Placental pericyte (primary cell): ENCODE measurements at places on chromosomes 7 and 10. TPM values are rescaled to one million over a fixed set of nuclear protein-coding genes. Genes with fewer than 3 reads are reported as not detected.

Gene LRRD1
- total RNA-seq = under 0.01 TPM in 1 of 2 replicates, not detected in the other

Gene JAKMIP3
- under 0.01 TPM in 2 replicates for total RNA-seq

Gene HTRA1
- 14.0 and 73.4 TPM in 2 replicates for total RNA-seq

Gene THNSL1
- total RNA-seq = 1.3 and 1.9 TPM in 2 replicates

Gene CALCR
- under 0.01 and 0.14 TPM in 2 replicates for total RNA-seq

Gene GPR26
- total RNA-seq = not detected in 2 replicates

Gene MPP7
- 0.14 TPM in 1 of 2 replicates, not detected in the other for total RNA-seq

Gene CLRN3
- total RNA-seq = not detected in 2 replicates

Gene ATG9B
- total RNA-seq = not detected in 2 replicates

Gene GIMAP7
- not detected in 2 replicates for total RNA-seq

Gene ALOX5
- under 0.01 TPM in 1 of 2 replicates, not detected in the other for total RNA-seq

Gene C1GALT1
- total RNA-seq = 20.6 and 30.8 TPM in 2 replicates

Gene RADIL
- total RNA-seq = 0.86 and 1.8 TPM in 2 replicates

Gene CYP26C1
- 0.14 TPM in 1 of 2 replicates, not detected in the other for total RNA-seq

Gene PIP
- total RNA-seq = not detected in 2 replicates

Gene SSMEM1
- 0.22 TPM in 1 of 2 replicates, not detected in the other for total RNA-seq

Gene PTPN12
- total RNA-seq = 63.5 and 102 TPM in 2 replicates

Gene LEP
- not detected in 2 replicates for total RNA-seq

Gene GPRIN2
- total RNA-seq = not detected in 2 replicates

Gene TRIM56
- total RNA-seq = 12.9 and 18.8 TPM in 2 replicates

Gene DNAJB9
- total RNA-seq = 37.9 and 329 TPM in 2 replicates

Gene AGMO
- total RNA-seq = 0.22 TPM in 1 of 2 replicates, not detected in the other

Gene OR2A7
- 0.22 and 0.57 TPM in 2 replicates for total RNA-seq

Gene PSD
- 1.1 and 2.3 TPM in 2 replicates for total RNA-seq

Gene KLF14
- total RNA-seq = 0.14 and 0.22 TPM in 2 replicates

Gene DMBT1
- total RNA-seq = not detected in 2 replicates

Gene ZNF425
- total RNA-seq = 1.6 and 3.9 TPM in 2 replicates

Gene CLCN1
- not detected in 2 replicates for total RNA-seq

Gene EBLN1
- not detected in 2 replicates for total RNA-seq

Gene SAMD9
- total RNA-seq = 8.8 and 35.1 TPM in 2 replicates

Gene SFTPD
- 0.66 TPM in 1 of 2 replicates, not detected in the other for total RNA-seq

Gene SDK1
- total RNA-seq = 1.1 and 2.0 TPM in 2 replicates

Gene HABP2
- not detected in 2 replicates for total RNA-seq

Gene FRA10AC1
- 6.6 and 10.7 TPM in 2 replicates for total RNA-seq

Gene EZH2
- 6.3 and 16.3 TPM in 2 replicates for total RNA-seq

Gene TFEC
- under 0.01 TPM in 1 of 2 replicates, not detected in the other for total RNA-seq
